ENCODE measurements at places on chromosomes 2 and 18. TPM values are rescaled to one million over a fixed set of nuclear protein-coding genes. Genes with fewer than 3 reads are reported as not detected.

Gene RBM45
- 9.6 TPM for polyA plus RNA-seq

Gene GPR45
- polyA plus RNA-seq: not detected

Gene CRYBA2
- 0.26 TPM for polyA plus RNA-seq

Gene CDK15
- 11.4 TPM for polyA plus RNA-seq

Gene LYPD1
- 9.2 TPM for polyA plus RNA-seq

Gene TDRD15
- polyA plus RNA-seq: not detected

Gene MYO7B
- polyA plus RNA-seq: 0.07 TPM

Gene THOC1
- 23.7 TPM for polyA plus RNA-seq

Gene GLI2
- 8.1 TPM for polyA plus RNA-seq

Gene SIX2
- 0.36 TPM for polyA plus RNA-seq

Data from BJ (cell line).